ENCODE measurements at places on chromosomes 6 and 20.

- peak; percentile 70 for DNase-seq
Measured at GRCh38 chr6:85460921-85461797, 11.3 kb downstream of the NT5E start.

DNA sequence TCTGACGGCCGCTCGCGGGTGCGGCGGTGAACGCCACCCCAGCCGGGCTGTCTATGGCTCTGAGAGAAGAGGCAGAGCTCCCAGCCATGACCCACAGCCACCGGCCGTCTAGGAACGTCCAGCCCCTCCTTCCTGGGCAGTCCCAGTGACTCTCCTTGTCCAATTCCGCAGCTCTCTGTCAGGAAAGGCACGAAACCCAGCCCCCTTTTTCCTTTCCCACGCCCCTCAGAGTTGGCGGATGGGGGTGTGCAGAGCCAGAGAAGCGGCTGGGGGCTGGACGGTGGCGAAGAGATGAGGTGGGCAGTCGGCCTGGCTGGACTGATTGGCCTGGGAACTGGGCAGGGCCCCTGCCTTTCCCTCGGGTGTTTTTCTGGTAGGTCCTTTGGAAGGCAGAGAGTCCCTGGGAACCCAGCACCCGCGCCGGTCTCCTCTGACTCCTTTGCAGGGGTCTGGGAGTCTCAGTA is 1.5 kb downstream of the EBF4 start:
- DNase-seq = no peak

DNA sequence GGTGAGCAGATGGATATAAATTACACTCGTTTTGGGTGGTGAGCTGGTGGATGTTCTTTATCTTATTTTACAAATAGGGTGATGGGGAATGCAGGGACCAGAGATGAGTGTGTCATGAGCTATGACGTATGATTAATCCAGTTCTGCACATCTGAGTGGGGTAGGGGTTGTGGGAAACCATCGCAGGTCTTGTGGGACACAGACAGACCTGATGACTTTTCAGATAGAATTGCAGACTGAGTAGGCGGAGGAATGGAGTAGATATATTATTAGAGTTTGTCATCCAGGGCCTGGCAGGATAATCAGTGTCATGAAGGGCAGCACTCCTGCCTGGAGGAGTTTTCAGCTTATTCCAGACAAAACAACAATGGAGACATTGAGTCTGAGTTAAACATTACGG is 12.9 kb upstream of the DSP start:
- DNase-seq = peak; percentile 95

DNA sequence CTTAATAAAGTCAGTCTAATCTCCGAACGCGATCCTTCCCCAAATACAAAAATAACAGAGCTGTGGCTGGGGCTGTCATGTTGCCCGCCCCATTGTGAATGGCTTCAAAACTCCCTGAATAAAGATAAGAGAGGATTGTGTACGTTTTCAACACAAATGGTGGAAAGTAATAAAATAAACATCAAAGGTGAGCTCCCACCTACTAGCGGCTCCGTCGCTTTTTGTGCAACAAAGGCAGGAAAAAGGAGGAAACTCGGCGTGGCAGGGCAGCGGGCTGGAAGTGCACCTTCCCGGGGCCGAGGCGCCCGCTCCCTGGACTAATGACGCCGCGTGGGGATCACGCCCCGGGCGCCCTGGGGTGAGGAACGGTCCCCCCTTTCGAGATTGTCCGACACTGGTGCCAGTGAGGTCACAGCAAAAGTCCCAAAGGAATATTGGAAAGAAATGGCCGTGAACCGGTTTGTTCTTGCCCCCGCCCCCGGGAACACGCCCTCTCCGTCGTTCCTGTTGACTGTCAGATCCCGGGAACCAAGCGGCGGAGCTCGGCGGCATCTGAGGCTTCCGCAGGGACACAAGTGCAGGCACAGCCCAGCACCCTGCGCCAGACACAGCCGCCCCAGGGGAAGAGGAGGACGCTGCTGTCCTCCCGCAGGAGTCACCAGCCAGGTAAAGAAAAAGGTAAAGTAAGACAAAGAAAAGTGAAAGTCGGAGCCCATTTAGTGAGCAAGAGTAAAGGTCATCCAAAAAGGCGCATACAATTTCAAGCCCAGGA is 1.1 kb upstream of the FOXQ1 start:
- no peak for DNase-seq

- no peak for DNase-seq
Measured at GRCh38 chr6:108368431-108369030, 73.7 kb downstream of the AFG1L start.

- peak; percentile 60 for DNase-seq
Measured at GRCh38 chr20:1894951-1895673, at the start of gene SIRPA. TSS of gene SIRPA (plus strand) at chr20:1895407. CDS start at chr20:1895448, 41 bp downstream.

DNA sequence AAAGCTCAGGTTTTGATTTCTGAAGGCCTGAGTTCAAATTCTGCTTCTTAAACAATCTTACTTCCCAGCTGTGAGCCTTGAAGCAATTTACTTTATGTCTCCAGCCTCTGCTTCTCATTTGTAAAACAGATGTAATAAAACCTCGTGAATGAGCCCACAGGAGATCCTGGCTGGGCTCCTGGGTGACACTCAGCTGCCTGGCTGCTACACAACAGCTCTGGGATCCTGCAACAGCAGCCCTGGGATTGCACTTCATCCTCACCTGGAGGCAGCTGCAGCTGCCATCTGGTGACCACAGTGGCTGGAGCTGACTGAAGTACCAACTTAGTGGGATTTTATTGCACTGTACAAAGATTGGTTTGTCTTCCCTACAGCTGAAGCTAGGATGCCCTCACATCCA is 98.6 kb downstream of the NDUFAF5 start:
- DNase-seq = no peak

DNA sequence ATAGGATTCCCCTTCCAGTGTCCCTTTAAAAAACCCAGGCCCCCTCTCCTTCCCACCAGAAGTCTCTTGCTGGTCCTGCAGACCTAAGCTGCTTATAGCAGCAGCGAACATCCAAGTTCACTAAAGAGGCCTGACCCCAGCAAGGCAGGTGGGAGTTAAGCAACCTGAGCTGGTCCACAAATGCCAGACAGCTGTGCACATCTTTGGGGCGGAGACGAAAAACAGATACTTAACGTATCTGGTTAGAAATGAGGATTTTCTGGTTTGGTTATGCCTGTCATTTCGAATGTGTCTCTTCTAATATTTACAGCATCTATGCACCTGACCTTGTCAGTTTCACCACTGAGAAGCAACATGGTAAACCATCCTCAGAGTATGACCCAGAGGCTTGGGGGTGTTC is 87.8 kb downstream of the SLC2A10 start:
- no peak for DNase-seq

GRCh38 chr20:45049438-45049837 is 51.5 kb downstream of the KCNS1 start:
- DNase-seq = no peak

DNA sequence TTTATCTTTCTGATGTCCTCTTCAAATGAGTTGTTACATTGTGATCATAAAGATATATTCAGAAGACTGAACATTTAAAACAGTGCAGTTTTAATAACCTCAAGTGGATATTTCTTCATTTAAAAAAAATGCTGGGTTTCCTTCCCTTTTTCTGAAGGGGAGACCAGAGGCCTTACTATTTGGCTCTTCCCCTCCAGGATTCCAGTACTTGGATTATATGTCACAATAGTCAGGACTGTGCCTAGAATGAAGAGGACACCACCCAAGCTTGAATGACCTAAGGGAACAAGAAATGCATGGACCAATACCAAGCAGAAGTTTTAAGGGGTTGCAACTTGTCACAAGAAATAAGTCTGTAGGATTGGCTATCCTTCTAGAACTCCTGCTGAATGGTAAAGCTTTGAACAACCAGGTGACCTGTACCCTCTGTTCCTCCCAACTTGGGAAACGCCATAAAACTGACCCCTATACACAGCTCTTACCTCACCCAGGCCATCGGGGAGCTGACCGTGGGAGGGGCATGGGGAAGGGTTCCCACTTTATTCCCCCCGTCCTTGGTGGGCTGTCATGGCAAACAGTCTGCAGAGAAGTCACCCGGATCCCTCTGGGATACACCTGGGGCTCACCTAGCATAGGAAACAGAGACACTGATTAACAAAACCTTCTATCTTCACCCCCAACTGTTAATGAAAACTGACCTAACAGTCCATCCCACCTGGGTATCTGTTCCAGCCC is 2.0 kb downstream of the FRS3 start:
- no peak for DNase-seq

DNA sequence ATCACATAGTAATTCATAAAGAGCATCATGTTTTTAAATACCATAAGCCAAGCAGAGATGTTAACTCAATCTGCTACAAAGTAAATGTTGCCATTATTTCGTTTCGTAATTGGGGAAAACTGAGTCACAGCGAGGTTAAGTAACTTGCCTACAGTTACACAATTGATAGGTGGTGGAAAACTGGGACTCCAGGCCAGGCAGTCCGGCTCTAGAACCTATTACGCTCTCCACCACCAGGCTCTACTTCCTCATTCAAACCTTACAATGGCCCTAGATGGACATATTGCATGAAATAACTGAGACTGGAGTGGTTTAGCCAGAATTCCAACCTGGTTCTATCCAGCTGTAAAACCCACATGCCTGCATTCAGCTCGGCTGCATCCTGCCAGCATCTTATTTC is 58.2 kb downstream of the LINC00237 start:
- DNase-seq = no peak

DNA sequence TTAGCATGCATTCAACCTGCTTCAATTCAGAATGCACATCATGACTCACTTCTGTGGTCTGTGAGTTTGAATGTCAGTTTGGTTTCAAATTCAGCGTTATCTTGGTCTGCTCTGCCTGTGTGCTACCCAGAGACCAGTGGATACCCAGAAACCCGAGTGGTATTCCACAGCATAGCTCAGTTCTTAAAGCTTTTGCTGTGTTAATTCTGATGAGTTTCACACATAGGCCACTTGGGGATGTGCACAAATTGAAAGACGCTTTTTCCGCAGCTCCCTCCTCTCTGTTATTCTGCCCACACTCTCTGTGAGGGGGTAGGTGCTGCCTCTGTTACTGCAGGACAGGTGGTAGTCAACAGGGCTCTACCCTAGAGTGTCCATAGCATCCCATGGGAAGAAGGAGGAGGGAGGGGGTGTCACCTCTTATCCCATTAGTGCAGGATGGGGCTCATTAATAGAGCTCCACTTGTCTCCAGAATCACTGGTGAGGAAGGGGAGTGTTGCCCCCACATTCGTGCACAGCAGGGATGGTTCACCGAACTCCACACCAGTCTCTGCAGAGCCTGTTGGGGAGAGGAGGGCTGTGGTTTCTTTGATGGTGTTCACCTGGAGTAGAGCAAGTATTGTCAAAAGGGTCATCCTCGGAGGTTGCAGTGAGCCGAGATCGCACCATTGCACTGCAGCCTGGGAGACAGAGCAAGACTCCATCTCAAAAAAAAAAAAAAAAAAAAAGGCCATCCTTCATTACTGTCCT is 29.2 kb upstream of the SDCBP2 start:
- peak; percentile 49 for DNase-seq

DNA sequence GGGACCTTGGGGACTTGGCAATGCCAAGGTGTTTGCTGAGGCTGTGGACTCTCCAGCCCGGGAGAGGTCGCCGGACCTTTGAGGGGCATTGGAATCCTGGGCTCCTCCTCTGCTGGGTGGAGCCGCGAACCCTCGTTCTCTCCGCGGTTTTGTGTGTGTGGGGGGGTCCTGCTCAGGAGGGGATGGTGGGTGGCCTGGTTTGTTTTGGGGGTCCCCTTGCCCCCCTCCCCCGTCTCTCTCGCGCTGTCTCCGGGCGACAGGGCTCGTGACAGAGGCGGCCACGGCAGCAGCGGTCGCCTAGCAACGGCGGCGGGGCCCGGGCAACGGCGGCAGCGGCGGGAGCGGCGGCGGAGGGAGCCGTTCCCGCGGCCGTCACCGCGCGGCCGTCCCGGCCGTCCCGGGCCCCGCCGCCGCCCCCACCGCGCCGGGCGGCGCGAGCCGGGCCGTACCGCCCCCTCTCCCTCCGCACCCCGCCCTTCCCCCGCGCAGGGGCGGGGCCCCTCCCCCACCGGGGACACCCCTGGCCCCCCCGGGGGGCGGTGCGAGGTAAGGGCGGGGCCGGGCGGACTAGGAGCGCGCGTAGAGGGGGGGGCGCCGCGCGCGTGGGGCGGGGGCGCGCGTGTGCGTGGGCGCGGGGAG is 7.8 kb downstream of the SYNGAP1 start:
- no peak for DNase-seq

Measured in fibroblast of mammary gland (primary cell).